Left colon (tissue), 2 donors: ENCODE measurements at places on chromosomes 5 and 9.

DNA sequence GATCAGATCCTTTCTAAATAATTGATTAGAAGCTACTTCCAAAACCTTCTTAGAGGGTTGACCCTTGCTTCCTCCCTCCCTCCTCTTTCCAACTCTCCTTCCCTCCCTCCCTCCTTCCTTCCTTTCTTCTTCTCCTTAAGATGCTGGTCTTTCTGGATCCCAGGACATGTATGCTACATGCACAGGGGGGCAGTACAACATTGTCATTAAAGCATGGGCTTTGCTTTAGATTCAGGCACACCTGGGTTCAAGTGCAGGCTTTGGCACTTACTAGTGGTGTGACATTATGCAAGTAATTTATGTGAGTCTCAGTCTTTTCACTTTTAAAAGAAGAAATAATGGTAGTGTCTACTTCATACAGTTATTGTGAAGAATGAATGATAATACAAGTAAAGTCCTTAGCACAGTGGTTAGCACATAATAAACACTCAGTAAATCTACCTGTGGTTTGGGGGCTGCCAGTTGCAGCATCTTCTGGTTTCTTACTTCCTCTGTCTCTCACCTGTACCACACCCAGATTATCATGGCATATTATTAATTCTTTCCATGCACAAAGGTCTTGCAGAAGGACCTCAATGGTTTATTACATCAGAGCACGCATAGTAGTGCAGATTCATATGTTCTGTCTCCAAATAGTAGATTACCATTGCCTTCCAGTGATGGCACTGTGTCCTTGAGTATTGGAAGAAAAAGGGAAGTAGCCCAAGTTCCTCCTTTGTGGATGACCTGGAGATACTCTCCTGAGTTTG, 154.1 kb downstream of the ARHGAP26 start:
- no peak for DNase-seq

DNA sequence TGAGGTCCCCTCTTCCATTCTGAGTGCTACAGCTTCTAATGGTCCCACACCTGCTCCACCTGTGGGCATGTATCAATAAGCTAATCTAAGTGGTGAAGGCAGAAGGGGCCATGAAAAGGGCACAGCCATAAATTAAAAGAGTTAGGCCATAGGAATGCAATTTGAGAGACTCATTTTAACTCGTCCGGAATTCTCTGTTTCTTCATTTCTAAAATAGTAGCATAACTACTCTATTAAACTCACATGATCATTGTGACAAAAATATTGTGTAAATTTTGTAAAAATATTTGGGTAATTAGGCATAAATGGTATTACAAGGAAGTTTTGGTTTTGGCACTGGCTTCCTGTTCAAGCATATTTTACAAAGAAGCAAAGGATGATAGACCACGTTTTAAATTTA, 103.1 kb upstream of the TXNDC8 start:
- DNase-seq: no peak

GRCh38 chr5:156188016-156188415, 138.9 kb upstream of the SGCD start:
- DNase-seq: no peak

DNA sequence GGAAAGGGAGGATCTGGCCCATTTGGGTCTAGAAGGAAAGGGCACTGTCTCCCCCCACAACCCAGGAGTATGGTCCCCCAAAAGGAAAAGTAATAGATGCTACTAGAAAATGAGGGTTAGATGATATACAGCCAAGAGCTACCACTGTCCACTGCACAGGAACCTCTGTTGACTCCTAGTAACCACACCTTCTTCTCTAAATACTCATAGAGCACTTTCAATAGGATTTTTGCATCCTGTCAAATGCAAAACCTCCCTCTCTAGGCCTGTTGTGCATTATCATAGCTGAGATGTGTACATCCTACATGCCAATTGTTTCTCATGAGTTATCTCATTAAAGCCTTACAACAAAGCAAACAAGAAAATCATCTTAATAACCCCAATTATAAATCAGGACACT, 66.8 kb downstream of the THBS4 start:
- DNase-seq: no peak

- DNase-seq: no peak
These were observed 21.7 kb upstream of the SPINK7 start for GRCh38 chr5:148290271-148291195.

GRCh38 chr5:99239826-99240360, 311.1 kb upstream of the CHD1 start:
- DNase-seq: no peak

GRCh38 chr5:102613661-102614060, 114.9 kb upstream of the SLCO6A1 start:
- DNase-seq: no peak

DNA sequence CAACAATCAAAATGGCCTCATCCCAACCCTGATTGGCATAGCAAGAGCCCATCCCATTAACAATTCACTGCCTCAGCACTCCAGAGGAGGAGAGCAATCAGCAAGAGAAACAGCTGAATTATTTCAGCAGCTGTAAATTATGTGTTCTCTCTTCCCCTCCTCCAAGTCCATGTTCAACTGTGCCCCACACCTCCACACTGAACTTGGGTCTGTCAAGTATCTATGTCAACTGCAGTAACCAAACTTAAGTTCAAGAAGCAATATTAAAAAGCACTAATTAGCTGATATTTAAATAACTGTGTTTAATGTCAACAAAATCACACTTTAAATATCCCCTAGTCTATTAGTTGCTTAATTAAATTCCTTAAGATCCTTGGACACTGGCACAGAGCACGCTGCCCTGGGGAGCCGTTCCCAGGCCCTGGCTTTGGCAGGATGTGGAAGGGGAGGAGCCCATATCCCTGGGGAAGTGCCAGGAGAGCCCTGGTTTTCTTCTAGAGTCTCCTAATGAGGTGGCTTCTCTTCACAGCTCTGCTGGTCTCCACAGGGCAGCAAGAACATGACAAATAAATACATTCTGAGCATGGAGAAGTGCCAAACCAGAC, 50.6 kb downstream of the SIL1 start:
- peak; percentile 57 for DNase-seq

DNA sequence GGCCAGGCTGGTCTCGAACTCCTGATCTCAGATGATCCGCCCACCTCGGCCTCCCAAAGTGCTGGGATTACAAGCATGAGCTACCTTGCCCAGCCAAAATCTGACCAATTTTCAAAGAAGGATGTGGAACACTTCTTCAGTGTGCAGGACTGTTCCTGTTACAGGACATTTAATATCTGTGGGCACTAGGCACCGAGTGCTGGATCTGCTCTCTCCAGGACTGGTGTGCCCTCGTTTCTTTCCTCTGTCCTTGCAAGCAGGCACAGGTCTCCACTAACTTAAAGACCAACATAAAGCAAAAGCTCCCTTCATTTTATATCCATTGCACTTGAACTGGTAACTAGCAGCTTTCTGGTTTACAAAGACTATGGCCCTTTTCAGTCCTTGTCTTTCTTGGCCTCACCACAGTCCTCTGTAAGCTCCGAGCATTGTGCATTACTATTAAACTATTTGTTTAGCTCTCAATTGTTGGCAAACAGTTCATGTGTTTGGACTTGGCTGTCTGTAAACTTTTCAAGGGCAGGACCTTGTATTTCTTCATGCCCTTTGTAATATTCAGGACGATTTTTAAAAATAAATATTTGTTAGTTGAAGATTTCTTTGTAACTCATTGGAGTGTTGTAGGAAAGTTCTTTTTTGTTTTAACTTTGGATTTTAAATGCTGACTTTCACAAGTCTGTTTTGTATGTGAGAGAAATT, 37.3 kb downstream of the ARHGEF28 start:
- DNase-seq: no peak

- DNase-seq: no peak
These were observed 268.6 kb downstream of the NR3C1 start for GRCh38 chr5:143134900-143135299.

DNA sequence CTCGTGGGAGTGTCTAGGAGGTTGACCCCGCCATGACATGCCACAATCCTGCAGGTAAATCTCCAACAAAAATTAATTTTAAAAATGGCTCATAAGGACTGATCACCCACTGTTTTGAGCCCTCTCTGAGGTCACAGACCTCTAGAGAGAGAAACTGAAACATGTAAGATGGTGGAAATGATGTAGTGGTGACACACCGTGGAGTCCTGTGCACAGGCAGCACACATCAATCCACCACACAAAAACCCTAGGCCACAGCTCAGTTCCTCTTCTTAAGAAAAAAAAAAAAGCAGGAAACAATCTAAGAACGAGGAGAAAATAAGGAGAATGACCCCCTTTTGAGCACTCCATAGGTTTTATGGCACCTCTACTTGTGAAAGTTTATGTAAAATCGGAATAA, 93.8 kb upstream of the FAM120A start:
- DNase-seq: no peak

- no peak for DNase-seq
These were observed 37.1 kb upstream of the OLFM1 start for GRCh38 chr9:135050072-135050990.

DNA sequence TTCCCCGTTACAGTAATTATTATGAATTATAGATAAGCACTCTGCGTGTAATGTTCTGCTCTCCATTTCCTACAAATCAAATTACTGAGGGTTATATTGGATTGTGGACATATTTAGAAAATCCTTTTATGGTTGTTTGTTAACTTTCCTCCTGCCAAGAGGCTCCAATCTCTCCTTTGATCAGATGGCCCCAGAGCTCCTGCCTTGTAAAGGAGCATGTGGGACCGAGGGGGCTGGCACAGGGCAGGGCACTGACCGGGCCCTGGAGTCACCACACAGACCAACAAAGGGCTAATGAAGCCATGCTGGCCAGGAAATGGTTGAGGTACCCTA, 415.9 kb downstream of the EFNA5 start:
- DNase-seq: no peak

GRCh38 chr5:88854769-88855168, 28.2 kb downstream of the MEF2C start:
- no peak for DNase-seq

DNA sequence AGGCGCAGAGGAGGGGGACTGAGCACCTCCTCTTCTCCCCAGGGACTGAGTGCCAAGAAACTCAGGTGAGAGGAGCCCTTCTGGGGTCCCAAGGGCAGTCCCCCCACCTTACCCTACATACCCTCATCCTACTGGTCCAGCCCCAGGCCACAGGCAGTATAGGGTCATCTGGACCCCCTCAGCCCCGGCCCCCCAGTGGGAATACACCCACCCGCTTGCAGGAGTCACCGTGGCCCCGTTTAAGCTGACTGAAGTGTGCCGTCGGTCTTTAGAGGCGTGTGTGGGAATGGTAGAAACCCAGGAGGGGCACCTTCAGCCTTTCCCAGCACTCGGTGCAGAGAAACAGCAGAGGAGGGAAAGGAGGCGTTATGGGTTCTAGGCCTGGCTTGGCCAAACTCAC, 30.8 kb downstream of the COL15A1 start:
- DNase-seq: no peak

DNA sequence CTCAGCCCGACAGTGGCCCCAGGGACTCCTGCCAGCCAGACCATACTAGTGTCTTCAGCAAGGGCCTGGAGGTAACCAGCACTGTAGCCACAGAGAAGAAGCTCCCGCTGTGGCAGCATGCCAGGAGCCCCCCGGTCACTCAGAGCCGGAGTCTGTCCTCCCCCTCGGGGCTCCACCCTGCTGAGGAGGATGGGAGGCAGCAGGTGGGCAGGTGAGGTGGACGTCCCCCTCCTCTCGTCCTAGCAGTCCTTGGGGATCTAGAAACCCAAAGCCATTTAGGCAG, 28.0 kb upstream of the LRRC14B start:
- no peak for DNase-seq

GRCh38 chr5:173056783-173057061, 570 bp downstream of the CREBRF start:
- no peak for DNase-seq

DNA sequence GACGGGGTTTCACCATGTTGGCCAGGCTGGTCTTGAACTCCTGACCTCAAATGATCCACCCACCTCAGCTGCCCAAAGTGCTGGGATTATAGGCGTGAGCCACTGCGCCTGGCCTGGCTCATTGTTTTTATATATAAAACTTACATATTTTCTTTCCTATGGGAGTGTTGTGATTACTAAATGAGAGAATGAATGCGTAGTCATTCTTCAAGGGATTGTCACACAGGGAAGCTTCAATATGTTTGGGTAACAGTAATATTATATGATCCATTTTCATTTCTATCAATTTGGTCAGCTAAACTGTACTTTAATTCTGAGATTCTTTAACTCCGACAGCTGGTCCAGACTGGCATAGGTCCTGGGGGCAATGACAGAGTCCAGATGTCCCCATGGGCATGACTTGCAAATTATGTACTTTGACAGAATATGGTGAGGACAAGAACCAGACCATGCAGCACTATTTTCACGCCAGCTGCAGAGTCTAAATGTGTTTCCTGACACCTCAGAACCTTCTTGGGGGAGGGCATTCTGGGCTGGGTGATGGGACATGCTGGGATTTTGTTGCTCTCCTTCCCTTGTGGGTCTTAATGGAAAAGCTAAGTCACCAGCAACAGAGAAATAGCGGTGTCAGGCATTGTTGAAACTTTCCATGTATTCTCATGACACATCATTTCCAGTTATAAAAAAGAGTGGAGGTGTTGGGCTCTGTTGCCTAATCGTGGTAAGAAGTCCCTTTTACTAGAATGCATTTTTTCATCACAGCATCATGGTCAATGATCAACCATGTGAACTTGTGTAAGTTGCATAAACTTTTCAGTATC, 40.9 kb upstream of the TNC start:
- DNase-seq: no peak

- DNase-seq: no peak
These were observed 91.6 kb upstream of the TAF11L2 start for GRCh38 chr5:17406423-17406838.

DNA sequence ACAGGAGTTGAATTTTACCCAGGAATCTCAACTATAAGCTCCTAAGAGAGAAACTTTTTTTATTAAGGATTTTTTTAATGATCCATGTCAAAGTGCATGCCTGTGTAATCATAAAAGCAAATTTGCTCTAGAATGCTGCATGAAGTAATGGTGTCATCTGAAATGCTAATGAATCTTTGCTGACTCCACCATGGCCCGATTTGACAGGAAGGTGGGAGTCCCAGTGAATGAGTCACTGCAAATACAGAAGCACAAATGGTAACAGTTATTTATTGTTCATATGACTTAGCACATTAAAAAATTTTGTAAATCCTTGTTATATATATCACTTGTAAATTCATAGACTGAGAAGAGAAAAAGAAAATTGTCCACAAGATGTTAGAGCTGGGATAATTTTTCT, 341.3 kb downstream of the RASEF start:
- DNase-seq: no peak

- DNase-seq: no peak
These were observed 98.7 kb downstream of the RANBP17 start for GRCh38 chr5:170960567-170960966.

DNA sequence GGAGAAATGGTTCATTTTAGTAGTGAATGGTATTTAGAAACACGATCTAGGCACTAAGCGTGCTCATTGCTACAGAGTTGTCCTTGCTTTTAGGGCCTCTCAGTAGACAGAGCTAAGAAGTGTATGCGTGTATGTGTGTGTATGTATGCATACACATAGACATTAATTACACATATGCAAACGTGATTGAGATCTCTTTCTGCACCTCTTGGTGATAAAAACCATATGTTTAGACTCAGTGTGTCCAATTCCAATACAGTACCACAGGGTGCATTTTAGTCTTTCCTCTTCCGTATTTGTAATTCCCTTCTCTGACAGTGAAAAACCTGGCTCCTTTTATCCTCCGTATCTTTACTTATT, 13.1 kb downstream of the TRIO start:
- no peak for DNase-seq

GRCh38 chr9:103615994-103616393, 478.1 kb upstream of the SMC2 start:
- no peak for DNase-seq

- DNase-seq: no peak
These were observed 57.2 kb downstream of the MLANA start for GRCh38 chr9:5947912-5948311.

GRCh38 chr5:1330146-1330846, 14.6 kb downstream of the CLPTM1L start:
- DNase-seq: peak; percentile 64

- DNase-seq: no peak
These were observed 124.6 kb downstream of the ACER2 start for GRCh38 chr9:19533373-19533772.
